ENCODE measurements at places on chromosomes 12 and 14.

GRCh38 chr14:81401420-81402122 lies 1.4 kb upstream of the STON2 start:
- no peak for DNase-seq

DNA sequence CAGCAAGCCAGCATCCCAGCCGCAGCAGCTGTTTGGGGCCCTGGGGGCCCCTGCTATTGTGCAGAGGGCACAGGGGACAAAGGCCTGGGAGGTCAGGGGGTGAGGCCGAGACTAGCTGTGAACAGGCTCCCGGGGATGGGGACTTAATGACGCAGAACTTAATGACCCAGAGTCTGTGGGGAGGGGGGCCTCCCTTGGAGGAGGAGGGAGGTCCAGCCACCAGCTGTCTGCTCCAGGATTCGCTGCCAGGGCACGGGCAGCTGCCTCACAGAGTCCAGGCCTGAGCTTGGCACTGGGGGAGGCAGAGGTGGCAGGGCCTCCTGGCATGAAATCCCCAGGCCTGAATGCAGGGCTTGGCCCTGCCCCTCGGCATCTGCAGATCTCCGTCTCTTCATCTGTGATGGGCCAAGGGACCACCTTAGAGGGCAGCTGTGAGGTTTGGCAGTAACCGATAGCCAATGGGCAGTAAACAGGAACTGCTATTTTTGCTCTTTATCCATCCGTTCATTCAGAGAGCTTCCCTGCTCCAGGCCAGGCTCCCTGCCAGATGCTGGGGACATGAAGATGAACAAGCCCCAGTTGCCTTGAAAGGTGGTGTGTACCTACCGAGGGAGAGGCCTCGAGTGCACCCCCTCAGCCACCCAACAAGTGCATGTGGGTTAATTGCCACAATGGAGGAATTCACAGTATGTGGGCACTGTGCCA lies 6.7 kb downstream of the FAM222A start:
- no peak for DNase-seq

DNA sequence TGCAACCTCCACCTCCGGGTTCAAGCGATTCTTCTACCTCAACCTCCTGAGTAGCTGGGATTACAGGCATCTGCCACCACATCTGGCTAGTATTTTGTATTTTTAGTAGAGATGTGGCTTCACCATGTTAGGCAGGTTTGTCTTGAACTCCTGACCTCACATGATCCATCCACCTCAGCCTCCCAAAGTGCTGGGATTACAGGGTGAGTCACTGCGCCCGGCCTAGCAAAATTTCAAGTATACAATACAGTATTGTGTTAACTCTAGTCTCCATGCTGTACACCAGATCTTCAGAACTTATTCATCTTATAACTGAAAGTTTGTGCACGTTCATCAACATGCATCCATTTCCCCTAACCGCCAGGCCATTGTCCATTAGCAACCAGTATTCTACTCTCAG lies 115.1 kb upstream of the MDGA2 start:
- no peak for DNase-seq

DNA sequence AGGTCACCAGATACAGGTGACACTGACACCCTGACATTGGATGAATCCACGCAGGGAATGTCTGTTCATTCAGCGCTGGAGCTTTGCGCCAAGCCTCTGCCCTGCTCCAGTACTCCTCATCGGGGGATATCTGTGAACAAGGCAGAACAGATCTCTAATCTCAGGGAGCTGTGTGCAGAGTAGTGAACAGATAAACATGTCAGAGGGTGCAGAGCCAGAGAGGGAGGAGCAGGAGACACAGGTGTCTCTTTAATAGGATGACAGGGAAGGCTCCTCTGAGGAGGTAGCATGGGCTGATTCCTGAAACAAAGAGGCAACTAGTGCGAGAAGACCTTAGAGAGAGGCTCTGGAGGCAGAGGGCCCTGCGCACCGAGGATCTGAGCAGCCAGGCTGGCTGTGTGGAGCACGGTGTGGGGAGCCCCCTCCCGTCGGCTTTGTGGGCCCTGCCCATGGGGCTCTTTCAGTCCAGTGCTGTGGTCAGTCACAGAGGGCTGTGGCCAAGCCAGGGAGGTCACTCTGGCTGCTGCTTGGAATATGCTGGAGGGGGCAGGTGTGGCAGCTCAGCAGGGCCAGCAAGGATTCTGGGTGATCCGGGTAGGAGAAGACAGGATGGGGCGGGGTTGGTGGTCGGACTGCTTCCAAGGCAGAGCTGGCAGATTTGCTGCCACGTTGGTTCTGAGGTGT lies 55.6 kb downstream of the TECPR2 start:
- peak; percentile 68 for DNase-seq

- DNase-seq = no peak
These were observed 13.7 kb upstream of the OR6J1 start for GRCh38 chr14:22657861-22658260.

DNA sequence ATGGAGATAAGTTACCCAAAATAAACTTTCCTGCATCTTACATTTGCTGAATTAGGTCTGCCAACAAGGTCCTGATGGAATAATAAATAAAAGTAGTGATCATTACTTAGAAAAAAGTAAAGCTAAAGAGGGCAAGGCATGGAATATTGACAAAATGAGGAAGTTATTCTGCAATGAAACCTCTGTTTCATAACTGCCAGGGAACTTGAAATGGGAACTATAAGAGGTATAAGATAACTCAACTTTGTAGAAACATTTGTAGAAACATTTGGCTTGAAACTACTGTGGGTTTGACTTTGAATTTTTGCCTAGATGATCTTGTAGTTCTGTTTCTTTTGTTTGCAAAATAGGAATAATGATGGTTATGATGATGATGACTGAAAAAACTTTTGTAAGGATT lies 18.7 kb upstream of the YBX3 start:
- no peak for DNase-seq

DNA sequence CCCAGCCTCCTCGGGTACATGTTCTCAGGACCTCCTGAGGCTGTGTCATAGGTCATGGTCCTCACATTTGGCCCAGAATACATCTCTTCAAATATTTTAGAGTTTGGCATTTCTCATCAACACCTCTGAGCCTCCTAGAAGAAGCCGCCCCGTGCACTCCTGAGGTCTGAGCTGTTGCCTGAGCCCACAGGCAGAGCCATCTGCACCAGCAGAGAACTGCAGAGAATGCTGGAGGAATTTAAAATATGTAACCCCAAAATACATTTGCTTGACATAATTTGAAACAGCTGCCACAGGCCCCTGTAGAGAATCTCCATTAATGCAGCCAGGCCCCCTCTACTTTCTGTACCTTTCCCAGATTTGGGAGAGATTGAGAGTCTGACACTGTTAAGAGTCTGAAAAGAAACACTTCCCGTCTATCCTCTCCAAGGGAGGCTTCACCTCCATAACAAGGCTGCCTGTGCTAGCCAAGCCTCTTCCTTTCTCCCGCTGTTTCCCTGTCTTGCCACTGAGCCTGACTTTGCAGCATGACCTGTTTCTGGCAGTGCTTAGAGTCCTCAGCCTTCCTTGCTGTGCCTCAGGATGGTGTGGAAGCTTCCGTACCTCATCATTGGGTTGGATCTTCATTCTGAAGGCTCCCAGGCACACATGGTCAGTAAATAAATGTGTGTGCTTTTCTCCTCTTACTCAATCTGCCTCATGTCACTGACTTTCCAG lies 95.4 kb upstream of the SFSWAP start:
- no peak for DNase-seq

GRCh38 chr14:95534299-95535225 lies at the start of gene GLRX5:
Gene GLRX5, plus strand, starts transcription at chr14:95535050. Its CDS starts 40 bp downstream, at chr14:95535090.
- DNase-seq = peak; percentile 99

All from aorta (tissue), 5 donors.